Melanocyte of skin (primary cell): ENCODE measurements at places on chromosomes 4 and X. TPM values are rescaled to one million over a fixed set of nuclear protein-coding genes. Genes with fewer than 3 reads are reported as not detected.

The STK32B gene
- total RNA-seq, result 12.3 and 13.0 TPM in 2 replicates

The AREG gene
- 0.36 and 1.0 TPM in 2 replicates for total RNA-seq

The FGF13 gene
- total RNA-seq, result 0.69 and 2.2 TPM in 2 replicates

The PLXNB3 gene
- total RNA-seq, result 8.7 and 13.4 TPM in 2 replicates

The LIMCH1 gene
- total RNA-seq, result 0.31 and 0.33 TPM in 2 replicates

The PAGE2B gene
- not detected in 2 replicates for total RNA-seq

The TLR1 gene
- 29.6 and 39.3 TPM in 2 replicates for total RNA-seq

The UGT2A3 gene
- total RNA-seq, result not detected in 2 replicates

The TMEM255A gene
- 10.5 and 18.6 TPM in 2 replicates for total RNA-seq

The TRO gene
- total RNA-seq, result 6.7 and 8.6 TPM in 2 replicates

The NCBP2L gene
- total RNA-seq, result 0.46 TPM in 1 of 2 replicates, not detected in the other

The NLRP2B gene
- not detected in 2 replicates for total RNA-seq

The COPS4 gene
- total RNA-seq, result 89.3 and 114 TPM in 2 replicates

The MAGEB10 gene
- total RNA-seq, result not detected in 2 replicates

The MND1 gene
- 5.2 and 5.8 TPM in 2 replicates for total RNA-seq

The SHROOM2 gene
- 2.1 and 20.0 TPM in 2 replicates for total RNA-seq
